ENCODE measurements at places on chromosomes 16 and 17. TPM values are rescaled to one million over a fixed set of nuclear protein-coding genes. Genes with fewer than 3 reads are reported as not detected.

SLFN12 gene
- total RNA-seq = 3.6 TPM

MRC2 gene
- 50.7 TPM for total RNA-seq

ACSM2A gene
- not detected for total RNA-seq

TBC1D26 gene
- not detected for total RNA-seq

NPIPA2 gene
- total RNA-seq = 1.1 TPM

LGALS9B gene
- not detected for total RNA-seq

ARL5C gene
- not detected for total RNA-seq

KLHDC4 gene
- 16.5 TPM for total RNA-seq

ZG16B gene
- total RNA-seq = 0.64 TPM

HSF5 gene
- 0.08 TPM for total RNA-seq

SYNGR3 gene
- 1.0 TPM for total RNA-seq

ZFPM1 gene
- 8.1 TPM for total RNA-seq

WBP2 gene
- 112 TPM for total RNA-seq

IRX3 gene
- 9.4 TPM for total RNA-seq

PRDM7 gene
- total RNA-seq = not detected

SLC12A3 gene
- not detected for total RNA-seq

ASPSCR1 gene
- 16.6 TPM for total RNA-seq
